Thyroid gland (tissue), 4 donors: ENCODE measurements at places on chromosomes 16 and 17. TPM values are rescaled to one million over a fixed set of nuclear protein-coding genes. Genes with fewer than 3 reads are reported as not detected.

The KRTAP2-2 gene
- total RNA-seq = not detected

DNA sequence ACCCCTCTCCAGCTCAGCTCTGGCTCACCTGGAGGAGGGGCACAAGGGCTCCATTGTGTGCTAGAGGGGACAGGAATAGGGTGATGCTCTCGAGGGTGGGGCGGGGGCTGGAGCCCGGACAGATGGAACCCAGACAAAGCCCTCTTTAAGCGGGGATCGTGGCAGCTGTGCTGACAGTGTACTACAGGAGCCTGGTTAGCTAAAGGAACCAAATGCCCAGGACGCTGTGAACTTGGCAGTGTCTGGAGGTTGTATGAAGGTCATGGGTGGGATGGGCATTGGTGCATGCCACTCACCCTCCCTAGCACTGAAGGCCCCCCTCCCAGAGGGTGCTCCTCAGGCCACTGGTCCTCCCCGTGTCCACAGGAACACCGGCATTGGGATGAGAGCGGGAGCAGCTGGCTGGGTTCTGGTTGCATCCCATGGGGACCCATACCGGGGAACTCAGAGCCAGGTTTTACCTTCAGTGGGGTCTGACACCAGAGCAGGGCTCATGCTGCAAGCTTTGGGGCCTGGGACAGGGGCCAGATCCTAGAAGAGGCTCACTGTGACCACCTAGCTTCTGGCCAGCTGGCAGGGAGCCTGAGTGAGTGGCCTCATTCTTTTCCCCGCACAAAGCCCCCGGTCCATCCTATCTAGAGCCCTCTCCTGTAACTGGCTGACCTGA lies 11.9 kb downstream of the KIF19 start:
- H3K27me3 ChIP-seq = no peaks in the 10 kb centered on the region
- H3K4me1 ChIP-seq = peaks cover 24% of the 10 kb centered on the region
- peak; percentile 71 for DNase-seq
- H3K4me3 ChIP-seq = no peak overlapping the region
- no peaks in the 10 kb centered on the region for H3K36me3 ChIP-seq

GRCh38 chr16:50152351-50152806 lies 727 bp upstream of the TENT4B start:
- H3K36me3 ChIP-seq = no peaks in the 10 kb centered on the region
- DNase-seq = peak; percentile 45

- H3K4me3 ChIP-seq = no peak overlapping the region
- H3K36me3 ChIP-seq = no peaks in the 10 kb centered on the region
- no peak overlapping the region for H3K27ac ChIP-seq
- no peaks in the 10 kb centered on the region for H3K27me3 ChIP-seq
- peaks cover 6% of the 10 kb centered on the region for H3K4me1 ChIP-seq
Observed at GRCh38 chr16:88014252-88014781, 63.1 kb downstream of the BANP start.
